ENCODE measurements at places on chromosomes 12 and 14. TPM values are rescaled to one million over a fixed set of nuclear protein-coding genes. Genes with fewer than 3 reads are reported as not detected.

DNA sequence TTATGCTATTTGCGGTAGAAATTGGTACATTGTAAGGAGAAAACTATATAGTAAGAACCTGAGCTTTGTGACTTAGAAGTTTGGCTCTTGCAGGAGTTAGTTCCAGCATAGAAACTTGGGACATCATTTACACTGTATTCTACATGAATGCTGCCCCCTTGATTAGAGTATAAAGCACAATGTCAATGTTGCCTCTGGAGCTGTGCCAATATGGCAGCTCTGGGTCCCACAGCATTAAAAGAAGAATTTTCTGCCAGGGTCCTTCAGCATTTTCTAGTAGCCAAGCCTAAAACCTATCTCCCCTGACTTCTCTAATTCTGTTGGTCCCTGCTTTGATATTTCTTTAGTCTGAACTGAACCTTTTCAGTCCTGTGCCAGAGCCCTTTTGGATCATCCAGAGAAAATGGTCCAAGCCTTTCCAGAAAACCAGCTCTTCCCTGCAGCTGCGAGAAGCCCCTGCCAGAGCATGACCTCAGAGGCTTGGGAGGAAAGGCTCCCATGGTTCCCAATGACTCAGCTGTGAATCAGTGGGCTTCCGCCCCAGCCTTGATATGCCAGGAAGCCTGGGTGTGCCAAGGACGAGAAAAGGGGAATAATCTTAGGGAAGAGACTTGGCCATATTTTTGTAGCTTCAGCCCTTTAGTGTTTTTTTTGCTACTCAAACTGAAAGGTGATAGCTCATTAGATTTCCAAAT lies 43.2 kb downstream of the PLEKHG7 start:
- peak; percentile 87 for DNase-seq

DNA sequence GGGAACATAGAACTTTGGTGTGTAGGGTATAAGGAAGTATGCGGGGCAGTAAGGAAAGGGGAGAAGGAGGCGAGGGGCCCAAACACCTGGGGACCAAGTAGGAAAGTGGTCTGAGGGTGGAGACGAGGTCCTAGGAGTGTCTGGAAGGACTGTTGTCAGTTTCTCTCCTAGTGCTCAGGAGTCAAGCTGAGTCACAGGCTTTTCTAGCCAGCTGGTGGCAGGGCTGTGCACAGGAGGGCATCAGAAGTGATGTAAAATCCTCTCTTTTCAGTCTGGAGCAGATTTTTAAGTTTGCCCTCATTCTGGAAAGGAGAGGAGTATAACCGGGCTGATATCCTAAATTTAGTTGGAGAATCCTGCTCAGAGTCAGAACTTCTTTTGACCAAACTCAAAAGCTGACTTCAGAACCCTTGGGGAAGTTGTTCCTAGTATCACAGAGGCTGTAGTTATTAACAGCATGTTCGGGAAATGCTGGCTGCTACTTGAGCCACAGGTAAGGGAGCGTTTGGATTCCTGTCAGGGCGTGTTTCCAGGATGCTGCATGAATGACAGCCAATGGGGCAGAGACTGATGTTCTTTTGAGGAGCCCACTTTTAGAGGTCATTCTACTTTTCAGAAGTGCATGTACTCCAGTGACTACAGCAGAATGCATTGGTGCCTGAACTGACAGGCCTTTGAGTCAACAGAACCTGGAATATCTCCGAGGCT lies 19.3 kb downstream of the ZNF664 start:
- DNase-seq = no peak

GRCh38 chr14:24037658-24038037 lies 14.2 kb upstream of the CARMIL3 start:
- no peak for DNase-seq

GRCh38 chr14:68365228-68365627 lies 427.6 kb downstream of the ZFP36L1 start:
- no peak for DNase-seq

DNA sequence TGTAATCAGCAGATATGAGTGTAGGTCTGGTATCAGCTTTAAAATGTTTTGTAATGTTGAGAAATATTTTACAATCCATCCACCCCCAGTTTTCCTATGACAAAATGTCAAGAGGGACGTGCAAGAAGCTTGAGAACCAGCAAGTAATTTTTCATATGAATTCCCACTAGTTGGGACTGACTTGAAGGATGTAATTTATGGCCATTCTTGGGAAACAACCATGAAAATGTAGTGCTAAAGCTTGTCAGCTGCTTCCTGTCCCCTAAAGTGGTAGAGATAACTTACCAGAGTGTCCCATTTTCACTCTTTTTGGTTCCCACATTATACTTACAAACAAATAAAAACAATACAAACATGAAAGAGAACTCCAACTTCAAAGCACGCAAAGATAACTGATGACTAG lies 63.9 kb downstream of the RERG start:
- no peak for DNase-seq

DNA sequence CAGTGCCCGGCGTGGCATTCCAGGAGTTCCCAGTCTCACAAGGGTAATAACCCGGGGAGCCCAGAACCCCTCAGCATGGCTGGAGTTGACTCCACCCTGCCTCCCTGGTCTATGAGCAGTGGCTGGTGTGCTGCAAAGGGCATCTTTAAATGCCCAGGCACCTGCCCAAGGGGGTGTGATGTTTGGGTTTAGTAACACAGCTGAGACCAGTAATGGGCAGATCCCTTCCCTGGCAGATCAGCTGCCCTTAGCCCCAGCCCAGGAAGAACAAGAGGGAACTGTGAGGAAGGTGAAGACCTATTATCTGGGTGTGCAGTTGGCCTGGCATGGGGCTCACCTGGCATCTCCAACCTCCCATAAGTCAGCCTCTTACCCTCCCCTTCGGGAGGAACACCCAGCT lies 35.9 kb downstream of the RBM19 start:
- DNase-seq = no peak

DNA sequence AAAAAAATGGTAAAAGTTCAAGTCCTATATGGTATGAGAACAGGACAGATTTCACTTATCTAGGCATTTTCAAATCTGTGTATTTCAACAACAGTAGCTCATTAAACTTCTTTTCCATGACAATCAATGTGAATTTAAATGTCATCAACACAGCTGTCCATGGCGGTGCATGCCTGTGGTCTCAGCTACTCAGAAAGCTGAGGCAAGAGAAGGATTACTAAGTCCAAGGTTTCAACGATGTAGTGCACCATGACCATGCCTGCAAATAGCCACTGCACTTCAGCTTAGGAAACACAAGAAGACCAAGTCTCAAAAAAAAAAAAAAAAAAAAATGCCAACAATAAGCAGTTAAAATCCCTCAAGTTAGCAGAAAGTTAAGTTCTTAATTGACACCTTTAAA lies 214.6 kb downstream of the C12orf50 start:
- DNase-seq = no peak

- DNase-seq = no peak
Measured at GRCh38 chr14:43900173-43900655, 606.9 kb downstream of the FSCB start.

DNA sequence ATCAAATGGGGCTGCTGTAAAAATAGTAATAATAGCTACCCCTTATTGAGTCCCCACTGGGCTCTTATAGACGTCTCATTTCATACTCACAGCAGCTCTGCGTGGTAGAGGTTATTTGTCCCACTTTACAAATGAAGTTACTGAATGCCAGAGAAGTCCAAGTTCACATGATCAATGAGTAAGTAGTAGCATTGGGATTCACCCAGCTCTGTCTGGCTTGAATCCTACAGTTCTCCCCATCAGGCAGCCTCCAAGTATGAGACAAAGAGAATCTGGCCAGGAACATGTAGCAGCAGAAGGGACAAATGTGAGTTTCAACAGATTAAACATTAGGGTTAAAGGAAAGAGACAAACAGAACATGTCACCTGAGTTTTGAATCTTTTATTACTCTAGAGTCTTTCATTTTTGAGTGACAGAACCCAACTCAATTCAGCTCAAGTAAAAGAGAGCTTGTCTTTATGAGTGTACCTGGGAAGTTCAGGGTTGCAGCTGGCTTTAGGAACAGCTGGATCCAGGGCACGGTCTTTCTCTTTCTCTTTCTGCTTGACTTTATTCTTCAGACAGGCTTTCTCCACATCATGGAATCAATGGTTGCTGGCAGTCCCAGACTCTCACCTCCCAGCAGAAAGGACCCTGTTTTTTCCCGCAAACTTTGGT lies 64.1 kb upstream of the JDP2 start:
- peak; percentile 77 for DNase-seq

GRCh38 chr12:115936997-115937916 lies 340.2 kb downstream of the MED13L start:
- DNase-seq = no peak

DNA sequence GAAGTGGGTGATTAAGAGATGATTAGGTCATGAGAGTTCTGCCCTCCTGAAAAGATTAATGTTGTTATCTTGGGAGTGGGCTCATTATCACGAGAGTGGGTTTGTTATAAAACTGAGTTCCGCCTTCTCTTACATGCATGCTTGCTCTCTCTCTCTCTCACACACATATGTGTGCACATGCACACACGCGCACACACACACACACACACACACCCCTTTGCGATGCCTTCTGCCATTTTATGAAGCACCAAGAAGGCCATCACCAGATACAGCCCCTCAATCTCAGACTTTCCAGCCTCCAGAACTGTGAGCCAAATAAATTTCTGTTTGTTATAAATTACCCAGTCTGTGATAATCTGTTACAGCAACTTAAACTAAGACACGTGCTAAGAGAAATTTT lies 5.7 kb upstream of the SLC41A2 start:
- no peak for DNase-seq

DNA sequence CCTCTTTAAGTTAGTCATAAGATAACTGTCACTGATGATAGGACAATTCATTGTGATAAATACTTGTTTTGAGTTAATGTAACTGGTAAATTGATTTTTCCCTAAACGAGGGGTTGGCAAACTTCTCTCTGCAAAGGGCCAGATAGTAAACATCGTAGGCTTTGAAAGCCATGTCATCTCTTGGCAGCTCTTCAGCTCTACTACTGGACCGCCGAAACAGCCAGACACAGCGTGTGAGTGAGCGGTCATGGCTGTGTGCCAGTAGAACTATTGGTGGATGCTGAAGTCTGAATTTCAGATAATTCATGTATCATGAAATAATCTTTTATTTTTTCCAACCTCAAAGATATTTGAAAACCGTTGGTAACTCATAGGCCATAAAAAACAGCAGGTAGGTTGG lies 9.9 kb downstream of the PIWIL1 start:
- no peak for DNase-seq

GRCh38 chr12:115335048-115335447 lies 651.1 kb upstream of the TBX3 start:
- no peak for DNase-seq

DNA sequence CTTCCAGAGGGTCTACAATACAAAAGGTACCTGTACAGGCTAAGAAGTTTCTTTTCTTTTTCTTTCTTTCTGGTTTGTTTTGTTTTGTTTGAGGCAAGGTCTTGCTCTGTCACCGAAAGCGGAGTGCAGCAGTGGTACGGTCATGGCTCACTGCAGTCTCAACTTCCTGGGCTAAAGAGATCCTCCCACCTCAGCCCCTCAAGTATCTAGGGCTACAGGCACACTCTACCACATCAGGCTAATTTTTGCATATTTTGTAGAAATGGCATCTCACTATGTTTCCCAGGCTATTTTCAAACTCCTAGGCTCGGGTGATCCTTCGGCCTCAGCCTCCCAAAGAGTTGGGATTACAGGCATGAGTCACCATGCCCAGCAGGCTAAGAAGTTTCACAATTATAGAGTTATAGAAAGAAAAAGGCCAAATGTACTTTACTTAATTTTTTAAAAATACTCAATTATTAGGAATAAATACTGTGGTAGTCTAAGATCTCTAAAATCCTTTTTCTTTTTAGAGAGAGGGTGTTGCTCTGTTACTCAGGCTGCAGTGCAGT lies 3.0 kb upstream of the PIGH start:
- no peak for DNase-seq

DNA sequence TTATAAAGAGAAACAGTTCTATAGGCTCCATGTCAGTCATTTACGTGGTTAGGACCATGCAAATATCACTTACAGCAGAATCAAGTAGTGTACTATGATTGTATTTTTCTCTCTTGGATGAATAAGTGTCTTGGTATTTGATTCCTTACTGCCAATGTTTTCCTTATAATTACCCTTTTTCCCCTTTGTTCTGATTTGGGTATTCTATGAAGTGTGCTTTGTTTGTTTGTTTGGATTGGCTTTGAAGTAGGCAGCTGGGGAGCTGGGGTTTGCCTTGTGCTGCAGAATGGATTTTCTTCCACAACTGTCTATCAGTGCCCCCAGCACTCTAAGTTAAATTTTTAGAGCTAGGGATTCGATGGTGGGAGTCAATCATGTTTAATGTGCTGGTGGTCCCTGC lies 12.4 kb downstream of the TMEM120B start:
- DNase-seq = no peak

GRCh38 chr12:58532855-58533608 lies 387.3 kb downstream of the LRIG3 start:
- no peak for DNase-seq

The GPR135 gene
- 12.7 TPM for total RNA-seq

The CSRNP2 gene
- total RNA-seq = 20.7 TPM

The TCL1B gene
- total RNA-seq = not detected

The SYT10 gene
- total RNA-seq = 6.9 TPM

The BATF gene
- total RNA-seq = 1.6 TPM

The SLC7A8 gene
- 19.7 TPM for total RNA-seq

The SDR9C7 gene
- total RNA-seq = not detected

The PLEK2 gene
- total RNA-seq = 0.16 TPM

The ESR2 gene
- total RNA-seq = not detected

The SERPINA5 gene
- total RNA-seq = 1.4 TPM

The DNAJC22 gene
- total RNA-seq = not detected

The AQP6 gene
- total RNA-seq = 0.83 TPM
